ENCODE measurements at places on chromosomes 6 and 20.
A peak's percentile ranks its signal among the peaks of the same experiment; 100 is the strongest.

GRCh38 chr20:4108495-4109306 lies 93.3 kb upstream of the RNF24 start:
- DNase-seq, result no peak

DNA sequence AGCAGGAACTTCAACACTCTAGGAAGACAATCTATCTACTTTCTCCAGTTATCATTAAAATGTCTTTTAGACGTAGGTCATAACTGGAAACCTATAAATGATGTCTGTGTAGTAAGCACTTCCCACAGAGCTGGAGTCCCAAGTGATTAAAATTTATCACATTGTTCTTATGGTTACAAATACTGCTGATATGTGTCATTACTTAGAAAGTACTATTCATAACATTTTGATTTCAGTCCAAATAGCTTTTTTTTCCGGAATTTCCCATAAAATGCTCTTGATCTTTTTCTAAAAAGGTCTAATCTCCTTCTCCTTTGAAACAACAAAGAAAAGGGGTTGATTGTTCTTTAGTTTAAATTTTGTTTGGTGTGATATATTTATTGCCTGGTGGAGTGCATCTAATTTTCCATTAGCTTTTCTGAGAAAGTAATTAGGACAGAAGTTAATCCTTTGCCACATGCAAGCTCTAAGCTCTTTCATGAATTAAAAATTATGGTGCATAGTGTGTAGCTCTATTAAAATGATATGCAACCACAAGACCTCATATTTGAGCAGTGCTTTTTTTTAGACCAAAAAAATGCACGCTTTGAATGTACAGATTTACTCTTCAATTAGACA lies 132.7 kb upstream of the TCF21 start:
- DNase-seq, result no peak

- peak; percentile 79 for DNase-seq
Observed at GRCh38 chr6:21987501-21987957, 309.3 kb downstream of the PRL start.

GRCh38 chr20:1273366-1273765 lies 7.3 kb downstream of the SNPH start:
- DNase-seq, result no peak

DNA sequence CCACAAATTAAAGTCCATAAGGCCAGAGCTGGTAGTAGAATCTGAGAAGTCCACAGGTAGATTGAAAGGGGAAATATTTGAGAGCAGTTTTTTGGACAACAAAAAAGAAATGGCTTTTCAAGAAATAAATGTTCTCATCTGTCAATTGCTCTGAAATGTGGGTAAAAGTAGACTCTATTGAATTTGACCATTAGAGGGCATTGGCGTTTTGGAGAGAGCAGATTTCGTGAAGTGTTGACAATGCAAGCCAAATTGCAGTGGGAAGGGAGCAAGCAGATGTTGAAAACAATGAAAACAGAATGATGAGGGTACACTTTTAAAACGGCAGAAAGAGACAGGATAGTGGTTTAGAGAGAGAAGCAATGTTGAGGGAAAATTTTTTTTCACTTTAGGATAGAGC lies 149.1 kb upstream of the FAM83B start:
- DNase-seq, result no peak

GRCh38 chr20:23021541-23021940 lies 13.6 kb upstream of the SSTR4 start:
- DNase-seq, result no peak

All from Peyer's patch (tissue), 4 donors.